ENCODE measurements at places on chromosomes 13 and 19. TPM values are rescaled to one million over a fixed set of nuclear protein-coding genes. Genes with fewer than 3 reads are reported as not detected.

ZIK1 gene
- polyA plus RNA-seq: 2.4 TPM

RFPL4AL1 gene
- polyA plus RNA-seq: not detected

MIA gene
- polyA plus RNA-seq: 0.47 TPM

TMEM238 gene
- 0.08 TPM for polyA plus RNA-seq

ANKRD24 gene
- polyA plus RNA-seq: 0.87 TPM

THSD1 gene
- 8.9 TPM for polyA plus RNA-seq

FXYD1 gene
- not detected for polyA plus RNA-seq

OR7D4 gene
- not detected for polyA plus RNA-seq

ZNF208 gene
- not detected for polyA plus RNA-seq

SYDE1 gene
- 40.6 TPM for polyA plus RNA-seq

ZNF433 gene
- 2.1 TPM for polyA plus RNA-seq

ATP1A3 gene
- 0.77 TPM for polyA plus RNA-seq

FBN3 gene
- polyA plus RNA-seq: not detected

NR1H2 gene
- 108 TPM for polyA plus RNA-seq

IRS2 gene
- 7.0 TPM for polyA plus RNA-seq

DNA sequence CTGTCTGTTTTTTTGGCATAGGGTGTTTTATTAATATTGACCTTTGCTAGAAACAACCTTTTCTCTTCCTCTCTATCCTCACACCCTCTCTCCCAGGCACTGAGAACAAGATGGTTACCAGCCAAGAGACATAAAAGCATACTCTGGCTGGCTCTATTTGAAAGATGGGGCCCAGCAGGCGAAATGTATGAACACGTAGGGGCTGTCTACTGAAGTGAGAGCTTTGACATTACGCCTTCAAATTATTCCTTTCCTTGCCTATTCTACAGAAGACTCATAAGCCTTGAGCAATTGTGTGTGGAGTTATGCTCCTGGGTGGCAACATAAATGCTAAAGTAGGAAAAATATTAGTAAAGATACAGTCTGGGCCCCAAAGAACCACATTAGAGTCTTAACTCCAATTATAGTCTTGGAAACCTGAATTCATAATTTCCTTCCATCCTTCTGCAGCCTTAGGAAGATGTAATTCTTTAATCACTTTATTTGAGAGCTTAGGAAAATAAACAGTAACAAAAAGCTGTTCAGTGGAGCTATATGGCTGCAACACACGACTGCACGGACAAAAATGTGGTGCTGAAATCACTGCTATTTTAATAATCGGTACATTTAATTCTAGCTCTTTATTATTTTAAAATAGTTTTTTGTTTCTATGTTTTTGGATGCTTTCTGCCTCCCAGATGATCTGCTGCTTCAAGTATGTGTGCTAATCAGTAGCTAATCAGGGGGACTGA is 122.3 kb upstream of the RNF113B start:
- DNase-seq: no peak

GRCh38 chr13:94822356-94822755 is 110.0 kb upstream of the SOX21 start:
- no peak for DNase-seq

DNA sequence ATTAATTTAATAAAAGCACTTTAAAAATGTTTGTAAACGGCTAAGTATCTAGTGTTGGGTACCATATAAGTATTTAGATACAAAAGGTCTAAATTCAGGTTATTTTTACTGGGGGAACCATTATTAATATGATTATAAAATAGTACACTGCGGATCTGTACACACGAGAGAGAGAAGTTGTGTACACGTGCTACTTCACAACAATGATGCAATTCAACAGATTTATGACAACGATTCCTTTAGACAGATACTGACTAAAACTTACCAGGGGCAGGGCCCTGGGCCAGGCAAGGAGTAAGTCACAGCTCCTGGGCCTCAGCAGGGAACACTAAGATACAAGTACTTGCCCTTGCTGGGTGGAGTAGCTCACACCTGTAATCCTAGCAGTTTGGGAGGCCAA is 29.1 kb upstream of the TPTE2 start:
- no peak for DNase-seq

- DNase-seq: no peak
These were observed 59.9 kb downstream of the LATS2 start for GRCh38 chr13:21001471-21001870.

DNA sequence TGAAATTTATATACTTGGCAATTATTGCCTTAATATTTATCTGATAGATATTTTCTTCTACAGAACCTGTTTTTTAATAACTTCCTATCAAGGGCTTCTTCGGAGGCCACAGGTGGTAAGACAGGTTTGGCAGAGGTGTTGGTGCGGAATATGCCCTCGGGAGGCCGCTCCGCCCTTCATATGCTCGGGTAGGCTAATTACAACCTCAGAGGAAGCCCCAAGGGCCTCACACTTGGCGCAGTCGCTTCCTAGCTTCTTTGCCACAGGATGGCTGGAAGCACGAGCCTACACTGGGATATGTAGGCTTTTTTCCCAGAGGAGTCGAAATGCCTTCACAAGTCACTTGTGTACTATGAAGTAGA is 68.8 kb downstream of the LMO7 start:
- DNase-seq: no peak

GRCh38 chr13:49594576-49594975 is 9.2 kb upstream of the RCBTB1 start:
- no peak for DNase-seq

- DNase-seq: no peak
These were observed 6.1 kb downstream of the KDM4B start for GRCh38 chr19:4974880-4975469.

GRCh38 chr19:34555447-34555846 is 73.9 kb downstream of the WTIP start:
- DNase-seq: no peak

DNA sequence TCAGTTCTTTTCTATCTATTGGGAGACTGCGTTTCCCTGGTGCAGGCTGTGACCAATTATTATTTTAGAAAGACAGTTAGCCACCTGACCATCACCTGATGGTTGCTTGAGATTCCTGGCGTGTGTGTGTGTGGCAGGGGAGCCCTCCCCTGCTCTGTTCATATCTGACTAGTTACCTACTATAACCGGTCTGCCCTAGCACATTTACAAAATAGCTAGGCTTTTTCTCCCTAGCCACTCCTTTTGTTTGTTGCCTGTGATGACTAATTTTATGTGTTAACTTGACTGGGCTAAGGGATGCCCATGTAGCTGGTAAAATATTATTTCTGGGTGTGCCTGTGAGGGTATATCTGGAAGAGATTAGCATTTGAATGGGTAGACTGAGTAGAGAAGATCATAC is 76.9 kb downstream of the OLFM4 start:
- no peak for DNase-seq

GRCh38 chr19:47284324-47284899 is 9.7 kb downstream of the INAFM1 start:
- peak; percentile 56 for DNase-seq

DNA sequence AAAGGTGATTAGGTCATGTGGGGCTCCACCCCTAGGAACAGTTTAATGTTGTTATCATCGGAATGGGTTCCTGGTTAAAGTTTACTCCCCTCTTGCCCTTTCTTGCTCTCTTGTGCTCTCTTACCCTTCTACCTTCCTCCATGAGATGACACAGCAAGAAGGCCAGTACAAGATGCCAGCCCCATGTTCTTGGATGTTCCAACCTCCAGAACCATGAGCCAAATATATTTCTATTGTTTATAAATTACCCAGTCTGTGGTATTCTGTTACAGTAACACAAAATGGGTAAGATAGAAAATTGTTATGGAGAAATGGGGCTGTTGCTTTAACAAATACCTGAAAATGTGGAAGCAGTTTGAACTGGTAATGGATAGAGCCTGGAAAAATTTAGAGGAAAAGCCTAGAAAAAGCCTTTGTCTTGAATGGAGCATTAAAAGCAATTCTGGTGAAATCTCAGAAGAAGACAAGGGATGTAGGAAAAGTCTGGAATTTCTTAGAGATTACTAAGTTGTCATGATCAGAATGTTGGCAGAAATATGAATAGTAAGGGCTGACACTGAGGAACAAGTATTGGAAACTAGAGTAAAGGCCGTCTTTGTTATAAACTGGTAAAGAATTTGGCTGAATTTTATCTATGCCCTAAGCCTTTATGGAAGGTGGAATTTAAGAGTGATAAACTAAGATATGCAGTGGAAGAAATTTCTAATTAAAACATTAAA is 53.5 kb upstream of the TSC22D1 start:
- no peak for DNase-seq

DNA sequence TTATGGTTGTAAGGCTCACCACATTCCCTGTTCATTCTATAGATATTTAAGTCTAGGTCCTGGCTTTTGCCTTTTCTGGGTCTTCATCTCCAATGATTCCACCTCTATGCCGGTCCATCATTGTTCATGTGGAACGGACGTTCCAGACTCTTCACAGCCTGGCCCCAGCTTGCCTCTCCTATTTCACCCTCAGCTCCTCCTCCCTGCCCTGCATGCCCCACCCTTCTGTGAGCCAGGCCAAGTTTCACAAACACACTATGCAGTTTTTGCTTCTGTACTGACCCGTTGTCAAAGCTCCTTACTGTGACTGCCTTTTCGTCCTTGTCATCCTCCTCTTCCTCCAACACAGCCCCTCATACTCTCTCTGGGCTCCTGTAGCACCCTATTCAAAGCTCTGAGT is 31.3 kb downstream of the TEX26 start:
- DNase-seq: no peak

DNA sequence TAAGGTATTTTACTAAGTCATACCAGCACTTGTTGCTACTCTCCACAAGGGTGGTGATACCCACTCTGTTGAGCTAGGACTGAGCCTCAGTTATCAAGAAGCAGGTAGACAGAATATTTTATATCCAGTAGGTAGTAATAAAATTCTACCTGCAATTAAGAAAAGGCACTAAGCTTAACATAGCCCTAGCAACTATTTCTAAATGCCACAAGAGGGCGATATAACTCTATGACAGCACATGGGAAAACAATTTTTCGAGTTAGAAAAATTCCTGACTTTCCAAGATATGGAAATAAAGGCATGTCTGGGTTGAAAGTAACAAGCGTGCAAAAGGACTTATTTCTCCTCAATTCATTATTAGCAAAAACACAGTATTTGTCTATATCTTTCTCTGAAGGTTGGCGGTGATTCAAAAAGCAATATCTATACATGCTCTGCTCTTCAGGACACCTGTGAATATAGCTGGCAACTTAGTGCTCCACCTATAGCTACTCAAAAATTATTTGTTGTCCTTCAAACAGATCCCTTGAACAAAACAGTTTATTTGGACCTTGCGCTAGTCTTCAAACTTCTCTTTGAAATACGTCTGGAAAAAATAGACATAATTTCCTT is 14.7 kb downstream of the CCDC169 start:
- peak; percentile 44 for DNase-seq

- no peak for DNase-seq
These were observed 50.0 kb upstream of the WDFY2 start for GRCh38 chr13:51534041-51534817.

- DNase-seq: no peak
These were observed 17.1 kb upstream of the PSMC4 start for GRCh38 chr19:39953915-39954314.

DNA sequence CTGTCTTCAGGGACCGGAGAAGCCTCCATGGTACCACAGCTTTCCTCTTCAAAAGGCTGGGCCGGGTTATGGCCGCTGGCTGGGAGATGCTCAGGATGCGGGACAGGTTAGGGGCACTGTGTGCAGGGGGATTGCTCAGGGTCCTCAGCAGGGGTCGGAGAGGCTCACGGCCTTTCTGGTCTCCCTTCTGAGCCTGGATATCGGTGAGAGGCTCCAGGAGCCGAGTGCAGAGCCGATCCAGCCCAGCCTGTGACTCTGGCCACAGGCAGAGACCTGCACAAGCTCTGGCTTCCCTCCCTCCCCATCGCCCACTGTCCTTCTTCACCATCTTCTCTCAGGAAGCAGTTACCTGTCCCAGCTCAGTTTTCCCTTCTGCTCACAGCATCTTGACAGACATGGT is 306.0 kb downstream of the ZNF536 start:
- DNase-seq: no peak

GRCh38 chr19:35041548-35042055 is at the start of gene HPN:
Gene HPN (plus strand): TSS chr19:35041721. CDS start chr19:35042507, 786 bp downstream.
- no peak for DNase-seq

DNA sequence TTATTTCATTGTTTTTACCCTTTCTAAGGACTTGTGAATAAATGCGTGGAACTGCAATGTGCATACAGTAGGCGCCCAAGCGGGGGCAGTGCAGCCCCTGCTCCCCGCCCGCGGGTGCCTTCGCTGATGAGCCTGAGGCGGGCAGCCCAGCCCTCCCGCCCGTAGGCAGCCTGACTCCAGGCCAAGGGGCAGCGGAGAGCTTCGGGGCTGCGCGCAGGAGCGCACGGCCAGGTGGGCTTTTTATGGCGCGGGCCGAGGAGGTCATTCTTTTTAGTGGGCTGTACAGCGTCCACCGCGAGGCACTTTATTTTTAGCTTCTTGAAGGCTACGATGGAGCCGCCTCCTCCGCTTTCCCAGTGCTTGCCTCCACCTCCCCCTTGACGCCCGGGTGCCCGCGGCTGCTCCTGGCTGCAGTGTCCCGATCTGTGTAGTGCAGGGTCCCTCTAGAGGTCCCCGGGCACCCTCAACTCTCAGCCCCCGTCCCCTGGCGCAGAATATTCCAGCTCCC is 60.5 kb downstream of the CCNE1 start:
- DNase-seq: peak; percentile 49

DNA sequence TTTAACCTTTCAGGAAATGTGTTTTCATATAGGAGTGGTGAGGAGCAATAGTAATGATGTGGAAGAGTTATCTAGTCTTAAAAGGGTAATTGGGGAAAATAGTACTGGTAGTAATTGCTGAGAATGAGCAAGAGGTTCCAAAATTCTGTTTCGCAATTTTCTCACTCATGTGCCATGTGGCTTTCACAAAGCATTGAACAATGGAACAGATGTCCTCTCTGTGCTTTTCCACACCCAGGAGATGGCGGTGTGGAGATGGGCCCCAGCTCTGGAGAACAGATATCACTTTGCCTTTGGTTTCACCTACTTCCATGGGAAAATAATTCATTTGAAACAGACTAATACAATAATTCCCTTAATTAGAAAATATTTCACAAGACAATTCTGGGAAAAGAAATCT is 170.0 kb upstream of the SLC10A2 start:
- DNase-seq: no peak

- peak; percentile 82 for DNase-seq
These were observed 20.4 kb downstream of the LMTK3 start for GRCh38 chr19:48490981-48491792.

DNA sequence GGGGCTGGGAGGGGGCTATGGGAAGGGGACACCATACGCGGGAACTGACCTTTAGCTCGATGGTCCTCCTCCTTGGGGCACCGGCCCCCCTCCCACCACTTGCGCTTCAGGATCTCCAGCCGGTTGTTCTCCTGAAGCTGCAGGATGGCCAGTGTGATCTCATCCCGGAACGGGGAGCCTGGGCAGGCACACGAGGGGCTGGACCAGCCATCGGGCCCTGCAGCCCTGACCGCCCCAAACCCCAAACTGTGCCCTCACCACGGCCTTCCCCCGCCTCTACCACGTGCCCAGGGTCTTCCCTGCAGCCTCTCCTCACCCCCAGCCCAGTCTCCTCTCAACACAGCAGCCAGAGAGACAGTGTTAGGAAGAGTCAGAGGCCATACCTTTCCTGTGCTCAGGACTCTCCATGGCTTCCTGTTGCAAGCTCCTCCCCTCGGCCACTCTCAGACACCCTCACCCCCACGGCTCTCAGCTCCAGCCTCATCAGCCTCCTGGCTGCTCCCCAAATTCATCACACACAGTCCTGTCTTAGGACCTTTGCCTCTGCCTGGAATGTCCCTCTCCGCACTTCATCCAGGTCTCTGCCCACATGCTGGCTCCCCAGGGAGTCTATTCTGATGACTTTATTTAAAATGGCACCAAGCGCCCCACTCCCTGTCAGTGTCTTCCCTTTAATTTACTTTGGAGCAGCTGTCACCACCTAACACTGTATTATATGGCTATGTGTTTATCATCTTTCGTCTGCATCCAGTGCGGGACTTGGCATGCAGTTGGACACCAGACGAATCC is 9.7 kb upstream of the ATP1A3 start:
- peak; percentile 14 for DNase-seq
